Activated CD8-positive, alpha-beta T cell treated with anti-CD3 and anti-CD28 coated beads for 36 hours (primary cell): ENCODE measurements at places on chromosomes 1 and 21. TPM values are rescaled to one million over a fixed set of nuclear protein-coding genes. Genes with fewer than 3 reads are reported as not detected.

DNA sequence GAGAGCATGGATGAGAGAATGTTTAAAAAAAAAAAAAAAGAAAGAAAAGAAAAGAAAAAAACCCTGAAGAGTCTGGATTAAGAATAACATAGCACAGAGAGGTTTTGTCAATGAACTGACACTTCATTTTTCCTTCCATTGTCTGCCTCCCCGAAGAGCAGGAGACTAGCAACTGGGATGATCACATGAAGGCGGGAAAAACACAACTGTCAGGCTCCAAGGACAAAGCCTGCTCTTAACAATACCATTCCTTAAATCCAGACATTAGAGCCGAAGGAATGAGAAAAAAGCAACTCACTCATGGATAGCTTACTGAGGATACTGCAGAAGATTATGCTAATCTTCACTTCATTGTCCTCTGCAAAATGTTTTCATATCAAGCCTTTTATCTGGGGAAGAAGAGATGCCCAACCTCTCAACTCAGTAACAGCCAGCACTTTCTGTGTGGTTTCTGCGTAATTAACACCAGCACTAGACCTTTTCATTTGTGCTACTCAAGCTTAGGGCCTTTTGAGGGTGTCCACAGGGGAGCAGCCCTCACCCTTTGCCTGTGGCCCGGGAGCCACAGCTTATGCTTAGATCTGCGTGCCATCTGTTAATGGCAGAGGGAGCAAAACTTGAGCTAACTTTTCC lies 182.3 kb downstream of the BARHL2 start:
- no peaks in the 10 kb centered on the region for H3K4me1 ChIP-seq
- H3K27me3 ChIP-seq: peaks cover 10% of the 10 kb centered on the region
- H3K4me3 ChIP-seq: no peak overlapping the region
- no peak overlapping the region for H3K27ac ChIP-seq
- H3K36me3 ChIP-seq: no peaks in the 10 kb centered on the region
- DNase-seq: no peak

- peak; percentile 3 for DNase-seq
- H3K36me3 ChIP-seq: no peaks in the 10 kb centered on the region
- no peak overlapping the region for H3K4me3 ChIP-seq
- peaks cover 4% of the 10 kb centered on the region for H3K4me1 ChIP-seq
Observed at GRCh38 chr1:112114540-112114939, 125.1 kb upstream of the KCND3 start.

DNA sequence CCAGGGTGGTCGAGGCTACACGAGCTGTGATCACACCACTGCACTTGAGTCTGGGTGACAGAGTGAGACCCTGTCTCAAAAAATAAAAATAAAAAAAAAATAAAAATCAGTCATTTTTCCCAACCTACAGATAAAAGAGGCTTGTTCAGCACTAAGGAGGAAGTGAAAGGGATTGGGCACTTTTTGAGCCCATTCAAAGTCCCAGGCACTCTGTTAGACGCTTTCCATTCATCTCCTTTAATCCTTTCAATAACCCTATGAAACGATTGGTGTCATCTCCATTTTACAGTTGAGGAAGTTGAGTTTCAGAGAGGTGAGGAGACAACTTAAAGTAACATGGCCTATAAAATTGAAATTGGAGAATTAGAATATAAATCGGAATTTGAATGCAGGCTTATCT lies 10.4 kb upstream of the AGO4 start:
- no peaks in the 10 kb centered on the region for H3K27me3 ChIP-seq
- no peak overlapping the region for H3K4me3 ChIP-seq
- no peak overlapping the region for H3K27ac ChIP-seq
- no peak for DNase-seq
- H3K4me1 ChIP-seq: no peaks in the 10 kb centered on the region
- H3K36me3 ChIP-seq: no peaks in the 10 kb centered on the region

DNA sequence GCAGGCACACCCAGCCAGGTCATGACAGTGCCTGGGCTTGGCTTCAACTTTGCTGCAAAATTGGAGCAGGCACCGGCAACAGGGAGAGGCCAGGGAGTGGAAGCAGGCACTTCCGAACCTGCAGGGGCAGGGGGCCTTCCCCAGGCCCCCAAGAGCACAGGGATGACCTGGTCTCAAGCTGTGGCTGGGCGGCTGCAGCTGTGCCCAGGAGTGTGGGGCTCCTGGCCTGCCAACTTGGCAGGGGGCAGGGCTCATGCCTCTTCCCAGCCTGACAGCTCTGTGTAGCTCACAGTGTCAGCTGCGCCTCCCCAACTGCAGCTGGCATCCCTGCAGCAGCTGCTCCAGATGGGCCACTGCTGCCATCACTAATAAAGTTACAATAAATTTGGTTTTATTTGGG lies 51.5 kb upstream of the SCYL3 start:
- H3K27me3 ChIP-seq: no peaks in the 10 kb centered on the region
- DNase-seq: no peak
- no peak overlapping the region for H3K4me3 ChIP-seq
- no peak overlapping the region for H3K27ac ChIP-seq

DNA sequence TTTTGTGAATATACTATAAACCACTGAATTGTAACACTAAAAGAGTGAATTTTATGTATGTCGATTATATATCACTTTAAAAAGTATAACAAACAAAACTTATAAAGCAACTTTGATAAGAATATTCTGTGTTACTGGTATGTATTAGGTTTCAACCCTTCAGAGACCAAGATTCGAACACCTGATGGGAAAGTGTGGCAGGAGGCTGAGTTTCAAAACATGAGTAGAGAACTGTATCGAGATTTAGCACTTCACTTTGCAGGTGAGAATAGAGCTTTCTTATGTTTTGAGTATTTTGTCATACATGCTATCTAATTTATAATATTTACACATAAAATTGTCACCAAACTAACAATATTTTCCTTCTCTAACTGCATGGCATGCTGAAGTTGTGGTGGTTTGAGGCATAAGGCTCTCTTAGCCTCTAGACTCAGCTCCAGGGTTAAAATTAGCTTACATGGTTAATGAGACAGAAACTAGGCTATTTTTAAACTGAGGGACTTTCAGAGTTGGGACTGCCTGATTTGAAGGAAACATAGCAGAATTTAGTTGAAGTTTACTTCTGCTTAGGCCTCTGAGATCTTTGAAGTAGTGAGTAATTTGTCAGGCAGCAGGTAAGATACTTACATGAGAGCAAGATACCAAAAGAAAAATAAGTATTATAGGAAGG lies 48.6 kb downstream of the CEP350 start:
- H3K4me3 ChIP-seq: no peak overlapping the region
- H3K36me3 ChIP-seq: peaks cover 29% of the 10 kb centered on the region
- H3K27me3 ChIP-seq: no peaks in the 10 kb centered on the region
- no peak for DNase-seq
- H3K4me1 ChIP-seq: peaks cover 12% of the 10 kb centered on the region
- no peak overlapping the region for H3K27ac ChIP-seq

- H3K27me3 ChIP-seq: peaks cover 21% of the 10 kb centered on the region
- peaks cover 5% of the 10 kb centered on the region for H3K4me1 ChIP-seq
- no peak overlapping the region for H3K27ac ChIP-seq
- H3K4me3 ChIP-seq: no peak overlapping the region
- DNase-seq: no peak
- H3K36me3 ChIP-seq: no peaks in the 10 kb centered on the region
Observed at GRCh38 chr1:228754646-228755268, 19.5 kb downstream of the RHOU start.

DNA sequence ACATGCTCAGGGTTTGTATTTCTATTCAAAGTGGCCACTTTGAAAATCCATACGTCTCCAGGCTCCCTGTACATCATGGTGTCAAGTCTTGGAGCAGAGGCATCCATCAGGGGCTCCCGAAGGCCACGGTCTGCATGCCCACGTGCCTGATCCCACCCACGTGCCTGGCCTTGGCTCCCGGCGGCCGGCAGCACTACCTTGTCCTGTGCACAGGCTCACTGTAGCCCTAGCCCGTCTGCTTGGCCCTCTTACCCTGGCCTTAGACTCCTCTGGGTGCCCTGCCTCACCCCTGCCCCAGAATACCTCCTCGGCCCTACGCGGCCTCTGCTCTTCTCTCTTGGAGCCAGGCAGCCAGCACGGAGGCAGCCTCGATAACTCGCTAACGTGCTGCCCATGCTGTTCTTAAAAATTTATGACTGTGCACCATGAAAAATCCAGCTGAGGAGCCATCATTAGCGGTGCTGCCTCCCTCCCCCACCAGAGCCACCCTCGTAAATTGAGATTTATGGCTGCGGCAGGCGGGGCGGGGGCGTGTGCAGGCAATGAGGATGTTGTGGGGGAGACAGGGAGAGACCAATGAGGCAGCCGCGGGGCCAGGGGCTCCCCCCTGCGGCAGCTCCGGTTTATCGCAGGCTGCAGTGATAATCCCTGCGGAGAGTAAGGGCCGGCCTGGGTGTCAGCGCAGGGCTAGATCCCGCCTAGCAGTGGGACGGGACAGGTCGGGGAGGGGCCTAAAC lies 24.6 kb downstream of the DMAP1 start:
- H3K27me3 ChIP-seq: no peaks in the 10 kb centered on the region
- H3K36me3 ChIP-seq: peaks cover 2% of the 10 kb centered on the region
- no peak overlapping the region for H3K4me3 ChIP-seq
- peaks cover 10% of the 10 kb centered on the region for H3K4me1 ChIP-seq

Gene NEXN
- 2.4 TPM for total RNA-seq
